ENCODE measurements at places on chromosomes 16 and 17.

- DNase-seq: no peak
These were observed 20.8 kb downstream of the GGA3 start for GRCh38 chr17:75240394-75241142.

GRCh38 chr17:9900784-9901183 lies 4.3 kb downstream of the RCVRN start:
- no peak for DNase-seq

DNA sequence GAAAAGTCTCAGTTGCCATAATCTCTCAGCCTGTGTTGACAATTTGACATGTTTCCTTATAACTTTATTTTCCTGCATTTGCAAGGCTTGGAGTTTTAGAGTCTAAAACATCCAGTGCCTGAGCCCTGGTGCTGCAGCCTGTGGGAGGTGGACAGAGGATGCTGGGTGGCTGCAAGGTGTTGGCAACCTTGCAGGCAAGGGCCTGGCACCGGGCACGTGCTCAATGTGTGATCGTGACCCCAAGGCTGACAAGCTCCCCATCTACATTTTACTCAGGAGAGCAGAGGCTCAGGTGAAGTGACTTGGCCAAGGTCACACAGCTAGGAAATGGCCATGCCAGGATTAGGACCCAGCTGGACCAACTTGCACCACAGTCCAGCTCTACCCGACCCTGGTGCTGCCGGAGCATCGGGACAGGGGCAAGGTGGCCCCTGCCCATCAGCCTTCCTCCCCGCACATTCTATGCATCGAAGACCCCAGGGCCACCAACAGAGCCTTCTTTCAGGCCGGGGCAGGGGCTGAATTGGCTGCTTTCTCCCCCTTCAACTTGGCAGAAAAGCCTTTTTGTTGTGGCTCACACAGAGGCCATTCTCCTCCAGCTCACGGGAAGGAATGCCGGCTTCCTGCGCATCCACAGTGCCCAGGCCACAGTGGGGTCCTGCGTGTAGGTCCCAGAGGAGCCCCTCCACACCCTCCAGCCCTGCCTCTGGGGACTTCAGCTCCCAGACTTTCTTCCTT lies 23.1 kb downstream of the MMP15 start:
- DNase-seq: no peak

DNA sequence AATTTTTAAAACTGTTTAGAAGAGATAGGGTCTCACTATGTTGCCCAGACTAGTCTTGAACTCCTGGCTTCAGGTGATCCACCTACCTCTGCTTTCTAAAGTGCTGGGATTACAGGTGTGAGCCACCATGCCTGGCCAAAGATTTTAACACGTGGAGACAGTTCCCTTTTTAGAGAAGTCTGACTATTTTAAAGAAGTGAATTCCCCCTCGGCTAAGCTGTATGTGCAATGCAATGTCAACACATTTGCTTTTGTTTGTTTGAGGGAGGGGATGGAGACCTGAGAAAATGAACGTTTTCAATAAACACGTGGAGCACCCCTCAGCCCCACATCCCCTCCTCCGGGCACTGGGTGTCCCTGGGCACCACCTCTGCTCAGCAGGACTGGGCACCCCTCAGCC lies 14.3 kb upstream of the RNPS1 start:
- DNase-seq: no peak

GRCh38 chr17:45052052-45052772 lies 780 bp upstream of the DCAKD start:
- peak; percentile 49 for DNase-seq

DNA sequence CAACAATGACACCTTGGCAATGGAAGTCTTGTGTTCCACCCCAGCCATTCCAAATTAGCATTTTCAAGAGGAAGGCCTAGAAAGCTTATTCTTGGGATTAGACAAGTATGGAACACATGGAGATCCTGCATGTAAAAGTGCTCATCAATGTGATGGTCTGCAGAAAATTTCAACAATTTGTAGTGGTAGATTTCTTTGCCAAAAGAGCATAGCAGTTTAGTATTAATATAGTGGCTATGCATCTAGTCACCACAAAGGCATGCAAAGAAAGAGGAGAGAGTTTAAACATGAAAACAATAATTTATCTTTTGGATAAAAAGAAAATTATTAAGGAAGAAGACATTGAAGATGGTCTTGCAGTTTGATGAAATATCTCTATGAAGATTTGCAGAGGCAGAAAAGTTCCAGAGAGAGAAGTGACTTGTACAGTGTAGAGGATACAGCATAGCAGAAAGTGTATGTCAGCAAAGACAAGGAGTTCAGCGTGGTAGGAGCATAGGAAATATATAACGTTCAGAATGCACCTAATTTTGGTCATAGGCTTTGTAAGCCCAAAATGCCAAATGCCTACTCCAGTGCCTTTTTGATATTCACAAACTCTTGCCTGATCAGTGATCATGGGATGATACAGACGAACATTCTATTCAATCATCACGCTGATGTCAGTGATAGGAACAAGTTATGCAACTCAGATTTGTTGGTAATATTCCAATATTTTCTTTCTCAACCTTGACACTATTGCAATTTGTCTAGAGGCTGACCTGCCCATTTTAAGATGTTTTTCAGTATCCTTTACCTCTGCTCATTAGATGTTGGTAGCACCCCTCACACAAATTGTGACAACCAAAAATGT lies 727.9 kb upstream of the SOX9 start:
- DNase-seq: no peak
